Stimulated activated CD4-positive, alpha-beta T cell treated with anti-CD3 and anti-CD28 coated beads, Interleukin-4, amount 100 ng/mL, for 4 hours (primary cell): ENCODE measurements at places on chromosomes 12 and 14.

DNA sequence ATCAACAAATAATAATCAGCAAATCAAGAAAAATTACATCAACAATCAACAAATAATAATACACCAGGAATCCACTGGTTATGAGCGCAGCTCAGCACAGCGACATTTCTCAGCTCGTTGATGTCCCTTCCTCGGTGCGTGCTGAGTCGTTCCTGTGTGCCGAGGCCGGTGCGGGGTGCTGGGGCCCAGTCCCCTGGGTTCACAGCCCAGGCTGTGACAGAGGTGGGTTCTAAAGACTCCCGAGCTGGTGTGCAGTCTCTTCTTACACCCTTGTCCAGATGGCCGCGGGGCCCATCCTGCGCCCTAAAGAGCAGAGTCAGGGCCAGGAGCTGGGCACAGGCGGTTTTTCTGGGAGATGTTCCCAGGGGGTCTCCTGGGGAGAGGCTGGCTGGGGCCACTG lies 26.9 kb upstream of the TRAF3 start:
- no peak for DNase-seq

DNA sequence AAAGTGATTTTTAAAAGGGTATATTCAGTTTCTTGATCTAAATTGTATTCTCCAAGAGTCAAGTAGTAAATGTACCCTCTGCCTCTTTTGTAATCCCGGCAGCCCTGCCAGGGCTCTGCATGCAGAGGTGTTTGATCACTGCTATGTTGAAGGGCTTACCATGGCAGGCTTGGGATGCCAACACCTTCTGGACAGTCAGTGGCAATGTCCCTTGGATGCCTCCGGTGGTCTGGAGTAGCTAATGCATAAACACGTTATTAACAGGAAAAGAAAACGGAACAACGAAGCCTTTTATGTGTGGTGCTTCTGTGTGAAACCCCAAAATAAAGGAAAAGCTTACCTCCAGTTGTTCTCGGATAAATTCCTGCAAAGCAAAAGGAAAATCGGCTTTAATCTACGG lies 19.9 kb downstream of the EIF2B2 start:
- no peak for DNase-seq

DNA sequence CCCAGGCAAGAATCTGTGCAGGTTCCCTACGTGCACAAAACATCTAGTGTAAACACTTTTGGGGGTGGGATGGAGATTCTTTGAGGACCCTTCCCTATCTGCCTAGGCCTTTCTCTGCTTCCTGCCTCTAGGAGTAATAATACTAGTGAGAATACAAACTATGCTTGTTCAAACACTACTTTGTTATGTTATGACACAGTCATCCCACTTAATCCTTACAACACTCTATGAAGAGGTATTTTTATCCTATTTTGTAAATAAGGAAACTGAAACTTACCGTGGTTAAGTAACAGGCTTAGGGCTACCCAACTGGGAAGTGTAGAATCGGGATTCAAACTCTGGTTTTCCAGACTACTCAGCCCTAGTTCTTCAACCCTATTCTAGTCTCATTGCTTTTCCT lies 96.5 kb downstream of the KCNA5 start:
- DNase-seq = no peak

- DNase-seq = no peak
Measured at GRCh38 chr14:98926801-98927200, 345.2 kb downstream of the BCL11B start.

- no peak for DNase-seq
Measured at GRCh38 chr14:65043893-65044595, 57.3 kb downstream of the FNTB start.

DNA sequence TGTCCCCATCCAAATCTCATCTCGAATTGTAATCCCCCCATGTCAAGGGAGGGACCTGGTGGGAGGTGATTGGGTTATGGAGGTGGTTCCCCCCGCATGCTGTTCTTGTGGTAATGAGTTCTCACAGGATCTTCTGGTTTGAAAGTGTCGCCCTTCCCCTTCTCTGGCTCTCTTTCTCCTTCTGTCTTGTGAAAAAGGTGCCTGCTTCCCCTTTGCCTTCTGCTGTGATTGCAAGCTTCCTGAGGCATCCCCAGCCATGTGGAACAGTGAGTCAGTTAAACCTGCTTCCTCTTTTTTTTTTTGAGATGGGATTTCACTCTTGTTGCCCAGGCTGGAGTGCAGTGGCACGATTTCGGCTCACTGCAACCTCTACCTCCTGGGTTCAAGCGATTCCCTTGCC lies 104.0 kb downstream of the CCDC91 start:
- DNase-seq = no peak

DNA sequence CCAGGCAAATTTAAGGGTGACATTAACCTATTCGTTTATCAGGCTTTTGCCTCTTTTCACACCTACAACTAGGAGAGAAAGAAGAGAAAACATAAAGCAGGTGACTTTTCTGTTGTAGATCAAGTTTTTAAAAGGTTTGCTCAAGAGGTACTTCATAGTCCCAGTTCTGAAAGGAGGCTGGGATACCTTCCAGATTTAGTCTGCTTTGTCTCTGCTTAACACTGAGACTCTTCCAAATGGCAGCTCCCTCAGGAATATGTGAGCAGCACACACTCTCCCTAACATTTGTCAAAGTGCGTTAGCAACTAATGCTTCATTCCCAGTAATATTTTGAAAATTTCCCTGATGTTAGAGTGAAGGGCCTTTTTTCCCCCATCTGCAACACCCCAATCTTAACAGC lies 133.7 kb upstream of the RASSF8 start:
- no peak for DNase-seq

DNA sequence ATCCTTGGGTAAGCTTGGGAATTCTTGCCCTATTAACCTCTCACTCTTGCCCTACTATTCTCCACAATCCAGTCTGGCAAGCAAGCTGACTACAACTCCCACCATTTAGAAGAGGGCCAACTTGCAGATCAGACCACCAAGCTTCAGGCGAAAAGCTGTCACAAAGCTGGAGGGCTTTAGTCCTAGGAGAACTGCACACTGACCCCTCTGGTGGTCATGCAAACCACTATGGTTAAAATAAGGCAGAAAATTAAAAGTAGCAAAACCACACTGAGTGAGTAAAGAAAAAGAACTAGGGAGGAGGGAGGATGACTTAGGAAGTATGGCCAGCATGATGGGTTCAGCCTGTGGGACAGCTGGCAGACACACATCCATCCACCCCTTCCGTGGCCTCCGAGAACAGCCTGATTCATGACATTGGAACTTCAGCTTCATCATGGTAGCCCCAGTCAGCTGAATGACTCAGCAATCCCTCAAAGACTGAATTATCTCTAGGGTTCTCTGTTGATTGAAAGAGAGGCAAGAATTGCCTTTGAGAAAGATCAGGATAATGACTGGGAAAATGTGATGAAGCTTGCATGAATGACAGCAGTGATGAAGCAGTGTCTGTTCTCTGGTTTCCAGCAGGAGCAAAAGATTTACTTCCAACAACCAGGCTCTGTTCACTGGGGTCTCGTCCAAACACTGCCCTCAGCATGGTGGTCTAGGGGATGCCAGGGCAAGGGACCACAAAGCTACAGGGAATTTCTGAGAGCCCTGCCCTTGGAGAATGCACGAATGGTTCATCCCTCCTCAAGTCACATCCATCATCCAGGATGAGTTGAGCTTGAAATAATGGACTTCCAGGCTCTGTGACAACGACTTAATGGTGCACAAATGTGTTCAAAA lies 24.4 kb downstream of the PITPNM2 start:
- DNase-seq = no peak

GRCh38 chr14:50615056-50615455 lies 53.0 kb downstream of the SAV1 start:
- DNase-seq = no peak

GRCh38 chr14:105077649-105077995 lies 12.4 kb upstream of the GPR132 start:
- no peak for DNase-seq

- no peak for DNase-seq
Measured at GRCh38 chr12:115709540-115710011, 567.9 kb downstream of the MED13L start.

DNA sequence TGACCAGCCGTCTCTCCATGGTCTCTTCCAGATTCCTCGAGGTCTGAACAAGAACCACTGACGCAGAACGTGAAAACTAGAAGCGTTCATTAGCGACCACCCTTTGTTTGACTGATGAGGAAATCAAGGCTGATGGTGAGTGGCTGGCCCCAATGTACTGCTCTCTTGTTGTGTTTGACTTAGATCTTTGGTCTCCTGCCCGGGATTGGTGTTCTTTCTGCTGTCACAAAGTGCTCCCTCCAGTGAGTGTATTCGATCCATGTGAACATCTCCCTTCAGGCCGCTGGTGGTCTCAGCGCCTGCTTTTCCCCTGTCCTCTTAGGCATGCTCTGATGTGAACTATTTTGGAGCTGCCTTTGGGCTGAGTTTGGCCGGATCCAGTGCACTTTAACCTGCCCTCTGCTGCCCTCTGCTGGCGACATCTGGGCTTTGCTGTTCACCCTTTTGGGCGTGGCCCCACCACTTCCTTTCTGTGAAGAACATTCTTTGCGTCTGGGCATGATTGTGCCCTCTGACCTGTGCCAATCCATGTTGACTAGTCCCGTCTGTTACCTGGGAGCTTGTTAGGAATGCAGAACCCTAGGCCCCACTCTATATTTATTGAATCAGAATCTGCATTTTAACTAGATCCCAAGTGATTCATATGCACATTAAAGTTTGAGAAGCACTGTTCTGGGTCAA lies 279.1 kb downstream of the TTC6 start:
- peak; percentile 43 for DNase-seq

DNA sequence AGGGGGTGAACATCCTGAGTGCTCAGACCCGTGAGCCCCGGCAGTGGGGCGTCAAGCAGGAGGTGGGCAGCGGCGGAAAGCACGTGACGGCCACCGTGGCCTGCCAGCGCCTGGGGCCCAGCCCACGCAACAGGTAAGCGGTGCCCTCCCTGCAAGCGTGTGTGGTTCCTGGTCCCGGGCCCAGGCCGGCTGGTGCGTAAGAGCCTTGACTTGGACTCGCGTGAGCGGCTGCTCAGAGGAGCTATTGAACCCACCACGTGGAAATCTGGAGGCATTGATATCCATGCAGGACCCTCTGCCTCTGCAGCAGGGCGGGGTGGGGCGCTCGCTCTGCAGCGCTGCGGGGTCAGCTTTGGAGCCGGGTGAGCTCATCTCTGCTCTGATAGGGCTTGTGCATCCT lies 277.0 kb downstream of the TMEM132C start:
- DNase-seq = no peak

DNA sequence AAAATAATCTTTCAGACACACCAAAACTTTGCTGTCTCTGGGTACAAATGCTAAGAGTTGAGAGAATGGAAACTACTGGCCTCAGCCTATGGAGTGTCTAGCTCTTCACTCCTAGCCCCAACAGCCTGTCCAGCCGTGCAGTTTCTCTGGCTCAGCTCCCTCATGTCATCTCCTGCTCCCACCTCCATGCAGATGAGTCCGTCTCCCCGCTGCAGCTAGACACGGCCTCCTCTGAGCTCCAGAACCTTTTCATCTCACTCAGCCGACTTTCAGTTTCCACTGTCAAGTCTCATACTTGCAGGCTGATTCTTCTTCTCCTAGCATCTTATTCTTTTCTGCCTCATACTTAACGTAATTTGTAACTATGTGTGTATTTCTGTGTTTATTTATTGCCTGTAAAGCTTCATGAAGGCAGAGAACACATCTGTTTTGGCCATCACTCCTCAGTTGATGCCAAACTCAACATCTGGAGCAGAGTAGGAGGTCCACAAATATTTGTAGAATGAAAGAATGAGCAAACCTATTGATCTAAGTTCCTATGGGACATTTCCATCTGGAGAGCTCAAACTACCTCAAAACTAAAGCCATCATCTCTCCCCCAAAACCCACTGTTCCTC lies 139.8 kb upstream of the PWP1 start:
- no peak for DNase-seq

GRCh38 chr12:30763053-30763452 lies 8.3 kb upstream of the CAPRIN2 start:
- no peak for DNase-seq

GRCh38 chr12:56785141-56785865 lies 22.2 kb downstream of the HSD17B6 start:
- DNase-seq = no peak

DNA sequence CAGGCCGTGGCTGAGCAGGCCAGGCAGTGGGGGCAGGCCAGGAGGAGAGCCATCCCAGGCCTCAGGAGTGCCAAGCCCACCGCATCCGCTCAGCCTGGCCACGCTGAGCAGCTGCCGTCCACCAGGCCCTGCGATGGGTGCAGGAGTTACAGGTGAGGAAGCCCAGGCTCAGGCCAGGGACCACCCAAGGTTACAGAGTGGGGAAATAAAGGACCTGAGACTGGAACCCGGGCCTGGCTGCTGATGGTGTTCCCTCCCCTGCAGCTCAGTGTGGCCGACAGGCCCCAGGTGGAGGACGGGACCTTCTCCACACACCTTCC lies 49.0 kb upstream of the DIO3 start:
- DNase-seq = no peak

DNA sequence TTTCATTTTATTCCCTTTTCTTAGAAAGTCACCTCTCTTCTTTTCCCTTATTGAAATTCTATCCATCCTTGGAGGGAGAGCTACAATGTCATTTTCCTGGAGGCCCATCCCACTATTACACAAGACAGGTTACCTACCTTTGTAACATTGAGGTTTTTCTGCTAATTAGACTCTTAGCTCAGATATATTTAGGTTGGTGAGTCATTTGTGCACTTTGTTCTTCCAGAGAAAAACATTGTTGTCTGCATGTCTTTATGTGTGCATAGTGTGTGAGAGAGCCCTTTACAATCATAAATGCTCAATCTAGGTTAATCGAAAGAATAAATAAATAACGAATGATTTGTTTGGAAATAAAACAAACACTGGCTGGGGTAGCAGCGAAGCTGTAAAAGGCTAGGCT lies 191.8 kb downstream of the DACT1 start:
- DNase-seq = no peak
